ENCODE measurements at places on chromosomes 6 and 20. TPM values are rescaled to one million over a fixed set of nuclear protein-coding genes. Genes with fewer than 3 reads are reported as not detected.

DNA sequence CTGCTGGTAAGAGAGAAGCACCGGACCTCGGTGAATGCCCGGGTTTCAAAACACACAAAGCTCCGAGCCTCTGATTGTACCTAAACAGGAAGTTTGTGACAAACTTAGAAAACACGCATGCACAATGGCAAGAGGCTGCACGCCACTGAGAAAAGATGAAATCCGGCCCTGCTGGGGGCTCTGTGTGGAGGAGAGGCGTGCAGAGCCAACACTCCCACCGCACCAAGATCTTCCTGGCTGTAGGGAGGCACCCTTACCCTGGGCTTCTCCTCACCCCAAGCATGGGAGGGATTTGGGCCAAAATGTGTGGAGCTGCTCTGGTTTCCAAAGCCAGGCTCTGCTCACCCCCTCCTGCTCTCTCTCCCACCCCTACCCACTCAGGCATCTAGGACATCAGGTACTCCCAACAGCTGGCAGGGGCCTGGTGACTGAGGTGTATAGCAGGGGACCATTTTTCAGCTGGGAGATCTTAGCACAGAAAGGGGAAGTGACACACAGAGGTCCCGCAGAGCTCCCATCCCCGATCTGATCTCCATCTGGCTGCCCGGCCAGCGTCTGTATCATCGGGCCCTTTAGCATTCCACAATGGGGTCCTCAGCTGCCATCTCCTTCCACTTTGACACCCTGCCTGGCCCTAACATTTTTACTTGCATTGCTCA, 84.2 kb downstream of the TRERF1 start:
- peak; percentile 13 for DNase-seq

The TMEM30A gene
- 153 TPM for total RNA-seq

The ANGPT4 gene
- under 0.01 TPM for total RNA-seq

The UBE2V1 gene
- 31.7 TPM for total RNA-seq

The DUSP15 gene
- total RNA-seq: not detected

- no peak for DNase-seq
These were observed 105.3 kb downstream of the EYA2 start for GRCh38 chr20:46999801-47000465.

The BMP2 gene
- 15.9 TPM for total RNA-seq

DNA sequence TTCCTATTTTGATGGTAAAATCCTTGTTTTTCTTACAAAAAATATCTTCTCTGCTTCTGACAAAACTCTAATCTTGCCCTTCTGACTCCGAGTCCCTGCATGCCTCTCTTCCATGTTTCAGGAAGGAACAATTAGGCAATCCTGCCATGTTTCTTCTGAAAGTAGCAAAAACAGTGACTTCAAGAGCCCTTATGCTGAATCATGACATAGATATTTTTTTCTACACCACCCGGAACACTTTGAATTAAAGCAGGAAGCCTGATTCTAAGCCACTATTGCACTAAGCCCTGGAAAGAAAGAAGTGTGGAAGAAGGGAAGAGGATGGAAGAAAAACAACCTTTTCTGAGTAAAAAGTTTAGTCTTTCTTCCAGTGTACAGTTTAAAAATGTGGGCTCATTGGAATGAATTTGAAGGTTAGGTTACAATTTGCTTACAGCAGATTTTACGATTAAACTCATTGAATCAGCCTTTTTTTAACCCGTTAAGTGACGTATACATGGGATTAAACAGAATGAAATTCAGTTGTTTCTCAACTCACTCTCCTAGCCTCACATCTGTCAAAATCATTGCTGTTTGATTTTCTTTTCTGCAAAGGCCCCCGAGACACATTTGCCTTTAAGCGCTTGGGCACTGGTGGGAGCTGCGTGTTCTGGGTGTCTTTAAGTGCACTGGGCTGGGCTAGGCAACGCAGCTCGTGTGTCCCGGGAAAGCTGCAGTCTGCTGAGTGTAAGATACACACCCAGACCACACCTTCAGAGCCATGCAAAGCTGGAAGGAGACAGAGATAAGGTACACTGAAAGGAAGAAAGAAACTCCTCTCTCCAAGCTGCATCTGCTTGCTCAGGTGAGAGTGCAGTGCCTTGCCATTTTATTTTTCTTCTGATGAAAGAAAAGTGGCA, 159.4 kb upstream of the CITED2 start:
- peak; percentile 81 for DNase-seq

- no peak for DNase-seq
These were observed 23.9 kb downstream of the ARMC2 start for GRCh38 chr6:108872141-108872557.

The PPP1R3D gene
- total RNA-seq: 5.6 TPM

Measured in fibroblast of lung (primary cell).